ENCODE measurements at places on chromosomes 12 and 14.
A peak's percentile ranks its signal among the peaks of the same experiment; 100 is the strongest.

GRCh38 chr12:6047249-6048237, 76.9 kb downstream of the VWF start:
- DNase-seq = peak; percentile 76

- no peak for DNase-seq
These were observed 14.5 kb upstream of the FBRSL1 start for GRCh38 chr12:132475304-132476037.

- no peak for DNase-seq
These were observed 328.0 kb downstream of the NRXN3 start for GRCh38 chr14:78498062-78498595.

DNA sequence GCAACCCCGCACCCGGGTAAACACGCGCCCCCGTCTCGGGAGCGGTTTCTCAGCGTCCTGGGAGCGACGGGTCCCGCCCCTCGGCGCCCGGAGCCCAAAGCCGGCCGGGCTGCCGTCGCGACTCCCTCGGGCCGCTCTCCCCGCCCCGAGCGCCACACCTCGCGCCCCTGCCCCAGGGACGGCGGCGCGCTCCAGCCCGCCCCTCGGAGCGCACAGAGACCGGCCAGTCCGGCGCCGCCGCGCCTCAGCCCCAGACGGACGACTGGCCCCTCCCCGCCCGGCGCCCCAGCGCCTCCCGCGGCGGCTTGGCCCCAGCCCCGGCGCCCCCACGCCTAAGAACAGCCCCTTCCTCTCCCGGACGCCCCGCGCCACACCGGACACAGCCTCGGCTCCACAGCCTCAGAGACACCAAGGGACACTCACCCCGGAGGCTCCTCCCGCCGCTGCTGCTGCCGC, 411 bp downstream of the BTBD7 start:
- peak; percentile 34 for DNase-seq

- no peak for DNase-seq
These were observed 624.2 kb downstream of the DIO2 start for GRCh38 chr14:79586989-79587598.

- no peak for DNase-seq
These were observed 311.3 kb downstream of the FOXG1 start for GRCh38 chr14:29077916-29078315.

DNA sequence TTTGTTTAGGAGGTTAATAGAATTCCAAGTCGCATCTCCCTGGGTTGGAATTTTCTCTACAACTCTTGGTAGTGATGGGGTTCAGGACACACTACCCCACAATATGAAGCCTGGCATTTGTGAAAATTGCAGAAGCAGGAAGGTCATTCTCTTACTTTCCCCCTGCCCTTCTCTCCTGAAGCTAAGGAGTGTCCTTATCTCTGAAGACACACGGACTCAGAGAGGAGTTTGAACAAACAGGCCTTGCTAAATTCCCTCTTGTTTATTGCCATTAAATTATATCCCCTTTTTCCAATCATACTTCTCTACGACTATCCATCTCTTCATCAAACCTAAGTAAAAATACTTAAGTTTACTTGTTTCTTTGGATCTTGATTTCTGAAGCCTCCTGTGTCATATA, 443.0 kb downstream of the RAD51B start:
- DNase-seq = no peak

DNA sequence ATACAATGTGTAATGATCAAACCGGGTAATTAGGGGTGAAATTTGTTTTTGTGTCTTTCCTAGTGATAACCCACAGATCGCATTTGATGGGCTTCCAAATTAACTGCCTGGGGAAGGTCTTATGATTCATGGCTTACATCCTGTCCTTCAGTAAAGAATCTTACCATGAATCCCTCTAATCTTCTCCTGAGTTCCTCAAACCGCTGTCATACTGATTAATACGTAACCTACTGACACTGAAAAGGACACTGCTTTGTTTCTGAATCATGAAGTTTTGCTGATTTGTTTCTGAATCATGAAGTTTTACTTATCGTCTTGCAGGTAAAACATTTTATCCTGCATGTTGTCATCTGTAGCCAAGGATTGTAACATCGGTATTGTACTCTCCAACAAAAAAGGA, 52.0 kb upstream of the CRY1 start:
- peak; percentile 18 for DNase-seq

GRCh38 chr12:109582636-109583035, 9.0 kb downstream of the MVK start:
- DNase-seq = no peak

DNA sequence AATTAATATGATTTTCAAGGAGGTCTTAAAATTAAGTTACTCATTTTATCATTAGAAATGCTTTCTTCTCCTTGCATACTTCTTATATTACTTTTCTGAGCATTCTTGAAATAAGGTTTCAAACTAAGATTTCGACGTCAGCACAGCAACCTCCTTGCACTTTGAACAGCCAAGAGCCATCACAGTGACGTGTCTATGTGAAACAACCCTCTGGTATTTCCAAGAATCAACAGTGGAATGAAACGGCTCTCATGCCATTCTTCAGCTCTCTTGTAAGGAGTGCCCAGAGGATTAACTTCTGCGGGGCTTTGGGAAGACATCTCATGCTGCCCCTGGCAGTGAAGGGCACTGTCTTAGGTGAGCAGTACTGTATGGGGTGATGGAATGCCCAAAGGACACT, 109.2 kb downstream of the EFCAB11 start:
- peak; percentile 93 for DNase-seq

DNA sequence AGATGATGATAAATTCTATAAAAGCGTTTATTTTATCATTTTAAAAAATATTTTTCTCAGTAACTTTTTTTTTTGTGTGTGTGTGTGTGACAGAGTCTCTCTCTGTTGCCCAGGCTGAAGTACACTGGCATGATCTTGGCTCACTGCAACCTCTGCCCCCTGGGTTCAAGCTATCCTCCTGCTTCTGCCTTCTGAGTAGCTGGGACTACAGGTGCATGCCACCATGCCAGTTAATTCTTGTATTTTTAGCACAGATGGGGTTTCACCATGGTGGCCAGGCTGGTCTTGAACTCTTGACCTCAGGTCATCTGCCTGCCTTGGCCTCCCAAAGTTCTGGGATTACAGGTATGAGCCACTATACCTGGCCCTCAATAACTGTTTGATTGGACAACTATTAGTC, 37.2 kb downstream of the PKP2 start:
- no peak for DNase-seq

- no peak for DNase-seq
These were observed 65.1 kb downstream of the KTN1 start for GRCh38 chr14:55645145-55645544.

DNA sequence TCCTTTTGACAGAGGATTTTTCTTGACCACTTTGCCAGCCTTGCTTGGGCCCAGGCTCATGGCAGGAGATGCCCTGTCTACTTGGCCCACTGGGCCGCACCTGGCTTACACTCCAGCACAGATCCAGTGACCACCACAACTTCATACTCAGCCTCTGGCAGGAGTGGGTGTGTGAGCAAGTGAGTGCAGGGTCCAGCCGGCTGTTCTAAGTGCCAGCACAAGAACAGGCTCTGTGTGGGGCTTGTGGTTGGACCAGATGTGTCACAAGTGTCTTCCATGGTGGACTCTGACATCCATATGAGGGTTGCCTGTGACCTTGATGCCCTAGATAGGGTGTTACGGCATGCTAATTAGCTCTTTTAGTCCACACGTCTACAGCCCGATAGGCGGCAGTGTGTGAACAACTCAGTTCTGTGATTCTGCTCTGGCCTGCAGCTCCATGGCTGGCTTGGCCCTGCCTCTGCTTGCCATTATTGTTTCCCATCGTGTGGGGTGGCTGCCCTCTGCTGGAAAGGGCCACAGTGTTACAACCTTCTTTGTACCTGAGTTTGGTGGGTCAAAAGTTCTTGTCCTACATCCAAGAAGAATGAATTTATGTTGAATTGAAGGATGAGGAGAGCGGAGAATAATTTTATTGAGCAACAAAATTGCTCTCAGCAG, 1089.1 kb downstream of the SLC6A15 start:
- DNase-seq = peak; percentile 17

- DNase-seq = peak; percentile 51
These were observed 172.2 kb downstream of the NAV3 start for GRCh38 chr12:78002878-78003277.

DNA sequence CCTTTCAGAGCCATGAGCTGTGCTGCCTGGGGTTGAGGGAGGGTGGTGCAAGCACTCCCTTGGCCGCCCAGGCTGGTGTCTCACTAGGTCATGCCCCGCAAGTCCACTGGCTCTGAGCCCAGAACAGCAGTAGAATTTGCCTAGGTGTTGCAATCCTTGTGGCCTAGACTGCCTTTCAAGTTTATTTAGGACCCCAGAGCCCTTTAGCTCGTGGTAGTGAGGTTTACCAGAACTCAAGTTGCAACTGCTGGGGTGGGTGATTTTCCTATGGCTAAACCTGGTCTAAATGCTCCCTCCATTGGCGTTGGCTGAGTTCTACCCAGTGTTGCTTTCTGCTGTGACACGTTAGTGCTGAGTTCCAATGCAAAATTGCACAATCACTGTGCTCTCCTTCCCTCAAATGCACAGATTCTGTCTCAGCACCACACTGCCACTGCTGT, 287.2 kb downstream of the BCAT1 start:
- peak; percentile 94 for DNase-seq

DNA sequence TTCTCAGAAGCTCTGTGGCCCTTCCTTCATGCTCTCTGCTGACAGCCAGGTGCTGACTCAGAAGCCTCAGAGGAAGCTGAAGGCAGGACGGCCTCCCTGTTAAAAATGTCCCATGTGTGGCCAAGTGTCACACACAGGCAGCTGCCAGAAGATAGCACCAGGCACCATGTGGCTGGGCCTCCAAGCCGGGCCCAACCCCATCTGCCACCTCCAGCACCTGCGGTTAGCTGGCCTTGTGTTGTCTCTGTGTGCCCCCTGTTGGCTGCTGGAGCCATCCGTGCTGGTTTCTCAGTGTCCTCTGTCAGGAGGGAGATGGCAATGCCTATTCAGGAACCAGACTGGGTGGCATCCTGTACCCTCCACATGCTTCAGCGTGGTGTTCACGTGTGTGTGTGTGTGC, 63.2 kb downstream of the TSPAN11 start:
- no peak for DNase-seq

DNA sequence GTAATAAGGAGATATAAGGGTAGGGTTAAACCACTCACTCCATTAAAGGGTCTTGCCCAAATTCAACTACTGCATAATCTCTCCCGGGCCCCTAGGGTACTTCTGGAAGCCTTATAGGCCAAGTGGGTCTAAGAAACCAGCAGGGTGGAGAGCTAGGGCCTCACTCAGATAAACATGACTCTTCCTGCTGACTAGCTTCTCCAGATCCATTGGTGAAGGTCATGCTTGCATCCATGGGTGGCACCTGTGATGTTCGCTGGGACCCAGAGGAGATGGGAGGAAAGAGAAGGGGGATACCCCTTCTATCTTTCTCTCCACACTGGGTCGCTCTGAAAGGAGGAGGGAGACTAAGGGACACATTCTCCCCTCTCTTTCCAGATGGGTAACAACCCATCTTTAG, 36.1 kb upstream of the HIGD1C start:
- peak; percentile 9 for DNase-seq

DNA sequence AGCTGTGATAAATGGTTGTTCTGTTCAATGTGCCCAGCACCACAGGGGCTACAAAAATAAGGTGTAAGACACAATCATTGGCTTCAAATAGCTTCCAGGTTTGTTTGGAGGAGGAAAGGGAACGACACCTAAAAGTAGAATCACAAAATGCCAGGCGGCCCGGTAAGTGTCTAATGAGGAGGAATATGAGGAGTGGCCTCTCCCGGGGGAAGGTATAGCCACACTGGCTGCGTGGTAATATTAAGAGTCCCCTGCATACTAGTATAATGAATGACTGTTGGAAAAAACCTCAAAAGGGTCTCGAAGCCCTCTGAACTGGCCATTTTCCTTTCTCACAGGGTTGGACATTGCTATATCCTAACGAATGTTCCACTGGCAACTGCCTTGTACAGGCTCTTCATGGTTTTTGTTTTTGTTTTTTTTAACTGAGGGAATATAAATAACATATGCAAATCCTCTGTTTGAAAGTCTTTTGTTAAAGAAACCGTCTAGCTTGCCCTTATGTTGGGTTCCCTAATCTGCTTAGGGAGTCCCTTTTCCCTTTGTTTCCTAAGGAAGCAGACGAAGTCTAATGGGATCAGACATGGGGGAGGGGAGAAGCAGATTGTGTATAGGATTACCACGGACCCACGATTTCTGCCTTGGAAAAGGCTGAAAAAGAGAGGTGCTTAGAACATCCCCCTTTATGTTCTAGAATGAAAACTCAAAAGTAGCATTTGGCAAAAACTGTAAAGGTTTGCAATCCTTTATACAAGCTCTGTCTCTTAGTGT, 4.2 kb downstream of the CCDC60 start:
- no peak for DNase-seq

- no peak for DNase-seq
These were observed 112.2 kb upstream of the TMTC1 start for GRCh38 chr12:29895966-29896365.

DNA sequence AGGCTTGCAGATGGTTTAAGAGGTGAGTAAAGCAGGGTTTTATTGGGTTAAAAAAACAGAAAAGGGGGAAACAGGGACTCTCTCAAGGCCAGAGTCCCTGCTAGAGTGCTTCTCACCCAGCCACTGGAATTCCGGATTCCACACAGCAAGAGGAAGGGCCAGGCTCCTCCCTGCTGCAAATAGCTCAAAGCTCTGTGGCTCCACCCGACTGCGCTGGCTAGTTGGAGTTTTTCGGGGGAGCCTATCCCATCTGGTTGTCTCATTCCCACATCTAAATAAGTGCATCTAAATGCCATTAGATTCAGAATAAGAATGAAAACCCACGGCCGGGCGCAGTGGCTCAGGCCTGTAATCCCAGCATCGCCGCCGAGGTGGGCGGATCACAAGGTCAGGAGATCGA, 791.5 kb downstream of the SLC16A7 start:
- DNase-seq = no peak

- DNase-seq = no peak
These were observed 54.6 kb upstream of the ATF7IP start for GRCh38 chr12:14310866-14311265.

- peak; percentile 23 for DNase-seq
These were observed 352.7 kb downstream of the KCNH5 start for GRCh38 chr14:62692490-62693106.

GRCh38 chr12:541676-542324, 82.1 kb downstream of the B4GALNT3 start:
- no peak for DNase-seq

DNA sequence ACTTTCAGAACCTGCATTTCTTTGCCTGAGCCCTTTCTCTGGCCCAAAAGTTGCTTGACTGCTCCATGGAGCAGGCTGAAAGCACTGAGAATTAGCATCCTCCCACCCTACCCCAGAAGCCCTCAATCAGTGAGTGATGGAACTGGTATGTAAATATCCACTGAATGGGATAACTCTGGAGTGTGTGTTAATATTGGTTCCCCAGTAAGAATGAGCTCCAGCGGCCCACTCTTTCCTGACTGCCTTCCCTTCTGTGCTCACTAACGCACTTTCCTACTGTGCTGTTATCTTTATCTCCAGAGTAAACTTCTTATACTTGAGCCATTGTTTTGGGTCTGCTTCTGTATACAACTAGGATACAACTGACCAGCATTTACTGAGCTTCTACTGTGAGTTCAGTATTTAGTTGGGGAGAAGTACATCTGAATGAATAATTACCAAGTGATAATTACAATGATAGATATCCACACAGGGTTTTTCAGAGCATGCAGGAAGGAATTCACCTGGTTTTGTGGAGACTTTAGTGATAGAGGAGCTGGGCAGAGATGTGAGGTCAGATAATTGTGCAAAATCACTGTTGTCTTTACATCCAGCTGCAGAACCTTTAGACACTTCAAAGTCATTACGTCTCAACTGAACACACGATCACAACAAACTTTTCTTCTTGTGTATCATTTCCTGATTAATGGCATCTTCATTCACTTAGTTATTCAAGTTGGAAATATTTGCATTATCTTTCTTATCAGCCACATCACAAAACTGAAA, 149.2 kb upstream of the BTG1 start:
- DNase-seq = peak; percentile 4

- no peak for DNase-seq
These were observed 112.7 kb downstream of the GXYLT1 start for GRCh38 chr12:42031847-42032564.

Data from cardiac fibroblast (primary cell).